ENCODE measurements at places on chromosomes 1 and 21.
A peak's percentile ranks its signal among the peaks of the same experiment; 100 is the strongest.

DNA sequence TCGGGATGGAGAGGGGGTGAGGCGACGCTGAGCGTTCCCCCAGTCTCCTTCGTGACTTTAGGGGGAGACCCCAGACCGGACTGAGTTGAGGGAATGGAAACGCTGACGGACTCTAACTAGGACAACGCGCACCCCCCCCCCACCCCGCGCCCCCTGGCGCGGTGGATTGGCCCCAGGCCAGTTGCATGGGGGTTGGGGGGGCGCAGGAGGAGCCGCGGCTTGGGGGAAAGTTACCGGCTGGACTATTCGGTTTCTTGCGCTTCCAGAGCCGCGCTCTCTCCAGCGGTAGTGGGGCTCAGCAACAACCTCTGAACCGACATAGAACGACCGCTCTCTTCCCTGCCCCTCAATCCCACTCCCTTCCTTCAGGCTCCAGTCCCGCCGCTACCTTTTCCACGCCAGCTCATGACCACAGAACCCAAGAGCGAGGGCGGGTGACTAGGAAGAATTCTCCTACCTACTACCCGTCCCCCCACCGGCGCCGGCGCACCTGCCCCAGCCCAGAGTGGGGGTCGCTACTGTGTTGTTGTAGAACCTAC, 694 bp downstream of the ZBTB7B start:
- DNase-seq, result peak; percentile 32

GRCh38 chr1:153944005-153944826, 2.3 kb downstream of the DENND4B start:
- DNase-seq, result no peak

- DNase-seq, result no peak
Measured at GRCh38 chr1:88275259-88275862, 408.7 kb upstream of the PKN2 start.

DNA sequence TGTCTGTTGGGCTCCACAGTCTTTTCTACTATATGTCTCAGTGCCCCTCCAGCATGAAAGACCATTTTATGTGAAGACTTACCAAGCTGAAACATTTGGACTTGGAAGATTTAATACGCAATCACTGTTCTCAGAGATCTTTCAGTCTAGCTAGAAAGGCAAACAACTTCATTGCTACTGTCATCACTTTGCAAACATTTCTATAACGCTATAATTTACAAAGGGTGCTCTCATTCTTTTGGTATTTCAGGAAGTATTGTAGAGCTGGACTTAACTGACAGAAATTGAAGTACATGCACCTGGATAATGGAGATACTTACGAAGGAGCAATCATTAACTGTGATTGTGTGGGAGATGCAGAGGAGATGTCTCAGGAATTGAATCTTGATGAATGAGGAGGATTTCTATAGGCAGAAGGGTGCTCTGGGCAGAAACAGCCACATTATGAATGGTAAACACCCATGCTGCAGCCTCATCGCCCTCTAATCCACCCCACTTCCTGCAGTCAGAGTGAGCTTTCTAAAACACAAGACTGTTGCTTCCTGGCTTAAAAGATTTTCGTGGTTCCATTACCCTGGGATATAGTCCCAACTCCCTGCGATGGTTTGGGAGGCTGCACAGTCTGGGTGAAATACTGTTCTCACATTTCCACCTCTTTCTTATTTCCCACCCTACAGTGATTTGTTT, 75.1 kb upstream of the GNG12 start:
- DNase-seq, result no peak

GRCh38 chr1:40907899-40908298, 45.7 kb upstream of the CITED4 start:
- no peak for DNase-seq

DNA sequence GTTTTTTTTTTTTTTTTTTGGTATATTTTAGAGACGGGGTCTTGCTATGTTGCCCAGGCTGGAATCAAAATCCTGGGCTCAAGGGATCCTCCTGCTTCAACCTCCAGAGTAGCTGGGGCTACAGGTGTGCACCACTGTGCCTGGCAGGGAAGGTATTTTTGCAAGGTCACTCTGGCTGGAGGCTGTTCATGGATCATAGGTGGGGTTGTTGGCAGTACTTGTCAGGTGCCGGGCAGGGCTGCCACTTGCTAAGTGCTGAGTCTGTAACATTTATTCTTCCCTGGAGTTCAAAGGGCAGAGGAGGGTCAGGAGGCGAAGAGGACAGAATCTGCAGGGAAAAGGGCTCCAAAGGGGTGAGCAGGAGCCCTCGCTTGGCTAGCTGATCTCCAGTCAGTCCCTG, 24.1 kb downstream of the A3GALT2 start:
- no peak for DNase-seq

GRCh38 chr1:56535362-56535761, 44.0 kb downstream of the PLPP3 start:
- DNase-seq, result no peak

All from activated naive CD4-positive, alpha-beta T cell treated with Interleukin-2 at 50 U/mL for 16 hours (primary cell).